Thyroid gland (tissue), 4 donors: ENCODE measurements at places on chromosomes 12 and 14. TPM values are rescaled to one million over a fixed set of nuclear protein-coding genes. Genes with fewer than 3 reads are reported as not detected.

Gene AKAP6
- 34.5 TPM for total RNA-seq

Gene CD4
- total RNA-seq = 3.5 TPM

Gene MDM1
- 29.4 TPM for total RNA-seq

Gene NANOG
- total RNA-seq = under 0.01 TPM

Gene TPPP2
- not detected for total RNA-seq

Gene SLC6A15
- 4.0 TPM for total RNA-seq

Gene AMN
- 2.7 TPM for total RNA-seq

Gene DDX54
- total RNA-seq = 71.5 TPM
